Muscle of back (tissue), 13 donors: ENCODE measurements at places on chromosomes 7 and 10.

- DNase-seq: no peak
Measured at GRCh38 chr10:35792291-35792690, 150.2 kb upstream of the FZD8 start.

DNA sequence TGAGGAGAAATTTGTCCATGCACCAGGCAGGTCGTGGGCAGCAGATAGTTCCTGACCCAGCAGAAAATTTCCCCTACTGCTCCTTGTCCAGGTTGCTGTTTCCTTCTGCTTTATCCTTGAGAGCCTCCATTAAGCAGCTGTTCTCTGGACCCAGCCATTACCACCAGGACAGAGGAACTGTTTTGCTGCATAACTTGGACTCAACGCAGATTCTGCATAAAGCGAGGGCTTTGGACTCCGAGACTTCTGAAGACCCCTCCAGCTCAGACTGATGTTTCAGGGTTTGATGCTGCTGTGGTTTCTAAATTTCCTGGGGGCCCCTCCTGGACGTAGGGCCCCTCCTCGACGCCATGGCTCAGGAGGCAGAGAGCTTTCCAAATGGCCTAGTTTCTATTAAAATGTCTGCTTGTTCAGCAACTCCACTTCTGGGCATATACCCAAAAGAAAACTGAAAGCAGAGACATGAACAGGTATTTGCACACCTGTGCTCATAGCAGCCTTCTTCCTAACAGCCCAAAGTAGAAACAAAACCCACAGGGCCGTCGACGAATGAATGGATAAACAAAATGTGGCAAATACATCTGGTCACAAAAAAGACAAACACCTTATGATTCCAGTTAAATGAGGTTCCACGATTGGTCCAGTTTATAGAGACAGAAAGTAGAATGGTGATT lies 28.3 kb upstream of the LMTK2 start:
- DNase-seq: no peak

- DNase-seq: peak; percentile 66
Measured at GRCh38 chr10:131885391-131886165, 15.2 kb upstream of the PPP2R2D start.

- DNase-seq: no peak
Measured at GRCh38 chr7:1552200-1552599, 3.8 kb downstream of the TMEM184A start.

DNA sequence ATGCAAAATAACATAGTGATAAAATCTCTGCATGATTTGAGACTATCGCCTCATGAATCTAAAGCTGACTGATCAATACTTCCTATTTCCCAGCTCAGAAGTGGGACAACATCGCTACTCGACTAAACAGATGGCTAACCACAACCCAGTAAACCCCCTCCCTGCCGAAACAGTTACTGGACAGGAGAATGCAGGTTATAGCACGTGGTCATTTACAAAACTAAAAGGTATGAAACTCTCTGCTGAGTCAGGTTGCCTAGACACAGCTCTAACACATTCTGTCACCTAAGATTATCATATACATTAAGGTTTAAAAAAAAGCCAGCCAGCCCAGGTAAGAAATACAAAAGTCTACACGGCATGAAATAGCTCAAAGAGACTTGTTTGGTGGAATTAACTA lies 64.0 kb downstream of the CTBP2 start:
- no peak for DNase-seq

DNA sequence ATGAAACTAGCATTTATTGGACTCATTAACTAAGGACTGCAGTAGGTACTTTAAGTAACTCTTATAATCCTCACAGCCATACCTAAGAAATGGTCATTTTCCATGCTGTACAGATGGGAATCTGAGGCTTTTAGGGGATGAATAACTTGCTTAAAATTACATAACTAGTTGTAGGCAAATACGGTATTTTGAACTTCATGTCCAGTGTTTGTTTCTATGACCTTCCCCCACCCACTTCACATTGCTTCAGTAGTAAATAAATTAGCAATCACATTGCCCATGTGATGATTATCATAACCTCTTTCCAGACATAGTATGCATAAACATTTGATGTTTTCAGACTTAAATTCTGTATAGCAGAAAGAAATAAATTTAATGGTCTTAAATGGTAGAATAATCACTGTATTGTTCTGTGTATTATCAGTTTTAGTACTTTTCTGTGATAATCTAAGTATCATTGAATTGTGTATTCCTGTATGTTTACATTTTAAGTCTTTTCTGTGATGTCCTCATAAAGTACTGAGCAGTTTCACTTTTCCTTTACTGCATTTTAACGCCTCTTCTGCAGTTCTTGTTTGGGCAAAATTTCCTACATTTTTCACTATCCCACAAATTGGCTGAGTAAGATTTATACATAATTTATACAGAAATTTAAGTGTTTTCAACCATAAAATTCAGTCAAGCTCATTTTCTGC lies 48.3 kb downstream of the ANKIB1 start:
- DNase-seq: no peak

DNA sequence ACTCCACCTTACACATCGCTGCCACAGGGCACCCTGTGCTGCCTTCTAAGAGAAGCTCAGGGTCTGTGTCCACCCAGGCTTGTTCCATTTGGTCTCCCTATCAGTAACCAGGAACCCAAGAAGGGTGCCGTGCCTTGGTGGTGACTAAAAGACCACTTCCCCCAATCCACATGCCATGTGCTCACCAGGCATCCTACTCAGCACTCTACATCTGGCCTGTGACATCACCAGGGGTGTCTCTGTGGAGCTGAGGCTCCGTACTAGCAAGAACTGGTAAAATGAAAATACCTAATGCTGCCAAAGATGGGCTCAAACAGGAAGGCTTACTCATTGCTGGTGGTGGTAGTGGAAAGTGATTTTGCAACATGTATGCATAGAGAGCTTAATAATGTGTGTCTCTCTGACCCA lies 19.0 kb upstream of the C10orf71 start:
- DNase-seq: no peak

DNA sequence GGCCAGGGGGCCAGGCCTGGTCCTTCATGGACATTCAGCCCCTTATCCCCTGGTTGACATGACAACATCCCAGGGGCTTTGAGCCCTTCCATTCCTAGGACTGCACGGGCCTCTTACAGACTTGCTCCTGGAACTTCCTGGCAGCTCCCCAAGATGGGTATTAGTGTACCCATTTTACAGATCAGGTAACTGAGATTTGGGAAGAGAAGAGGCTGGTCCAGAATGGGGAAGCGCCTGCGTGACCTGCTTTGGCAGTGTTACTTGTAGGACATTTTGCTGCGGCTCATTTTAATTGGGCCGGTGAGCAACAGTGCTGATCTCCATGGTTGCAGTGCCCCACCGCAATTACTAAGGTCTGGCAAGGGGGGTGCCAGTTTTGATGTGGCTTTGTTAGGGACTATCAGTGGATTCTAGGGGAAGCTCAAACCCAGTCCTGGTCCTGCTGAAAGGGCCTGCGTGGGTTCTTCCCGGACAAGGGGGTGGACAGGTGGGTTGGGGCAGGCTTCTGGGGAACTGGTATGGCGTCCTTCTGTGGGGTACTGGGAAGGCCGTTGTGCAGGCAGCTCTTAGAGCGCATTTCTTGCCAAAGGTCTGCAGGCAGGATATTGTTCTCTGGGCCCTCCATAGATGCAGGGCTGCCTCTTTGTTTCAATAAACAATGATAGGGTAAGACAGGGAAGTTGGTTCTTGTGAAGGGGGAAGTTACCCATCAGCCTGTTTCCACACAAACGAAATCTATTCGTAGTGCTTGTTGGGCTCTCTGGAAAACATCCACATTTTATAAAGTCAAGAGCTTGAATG lies 137.6 kb downstream of the RGS10 start:
- no peak for DNase-seq

DNA sequence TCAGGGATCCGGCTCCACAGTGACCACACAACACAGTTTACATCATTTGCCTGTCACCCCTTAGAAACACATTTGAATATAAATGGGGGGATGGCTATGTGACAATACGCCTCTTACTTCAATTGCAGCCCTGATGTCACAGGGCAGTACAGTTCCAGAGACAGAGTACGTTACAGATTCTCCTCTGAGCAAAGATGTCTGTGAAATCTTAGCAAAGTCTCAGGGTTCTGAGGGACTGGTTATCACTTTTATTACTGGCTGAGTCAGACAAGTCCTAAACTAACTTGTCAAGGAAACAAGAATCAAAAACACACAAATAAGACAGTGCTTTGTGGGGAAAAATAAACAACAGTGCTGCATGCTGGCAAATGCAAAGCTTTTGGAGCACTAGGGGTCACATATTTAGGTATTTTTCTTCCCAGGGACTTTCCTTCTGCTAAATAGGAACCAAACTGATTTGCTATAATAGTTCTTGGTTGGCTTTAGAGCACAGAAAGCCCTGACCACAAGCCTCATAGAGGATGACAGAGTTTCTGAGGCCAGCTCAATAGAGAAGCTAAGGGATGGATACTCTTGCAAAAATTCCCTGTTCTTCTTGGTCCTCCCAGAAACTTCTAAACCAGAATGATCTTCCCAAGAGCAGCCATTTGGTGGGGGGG lies 501.6 kb downstream of the GRID1 start:
- no peak for DNase-seq

- DNase-seq: no peak
Measured at GRCh38 chr10:80194373-80195045, 10.8 kb downstream of the ANXA11 start.

DNA sequence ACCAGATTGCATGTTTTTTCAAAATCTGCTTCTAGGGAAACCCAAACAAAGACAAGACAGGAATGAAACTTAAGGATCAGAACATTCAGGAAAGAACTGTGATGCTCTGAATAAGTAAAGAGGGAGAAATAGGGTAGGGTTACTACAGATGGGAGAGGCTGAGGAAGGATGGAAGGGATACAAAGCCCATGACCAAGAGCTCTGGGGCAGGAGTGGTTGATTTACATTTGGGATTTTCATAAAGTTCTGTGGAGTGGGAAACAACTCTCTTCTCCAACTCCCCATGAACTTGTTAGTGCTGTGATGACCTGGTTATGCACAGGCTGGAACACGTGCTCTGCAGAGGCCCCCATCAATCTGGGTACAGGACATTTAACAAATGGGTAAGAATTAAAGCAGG lies 216.0 kb upstream of the KLF14 start:
- no peak for DNase-seq

- DNase-seq: no peak
Measured at GRCh38 chr7:118305671-118306070, 81.2 kb downstream of the ANKRD7 start.

GRCh38 chr10:6215241-6215640 lies 12.5 kb downstream of the PFKFB3 start:
- DNase-seq: no peak

- DNase-seq: peak; percentile 83
Measured at GRCh38 chr7:102272075-102272916, 14.4 kb upstream of the SH2B2 start.

DNA sequence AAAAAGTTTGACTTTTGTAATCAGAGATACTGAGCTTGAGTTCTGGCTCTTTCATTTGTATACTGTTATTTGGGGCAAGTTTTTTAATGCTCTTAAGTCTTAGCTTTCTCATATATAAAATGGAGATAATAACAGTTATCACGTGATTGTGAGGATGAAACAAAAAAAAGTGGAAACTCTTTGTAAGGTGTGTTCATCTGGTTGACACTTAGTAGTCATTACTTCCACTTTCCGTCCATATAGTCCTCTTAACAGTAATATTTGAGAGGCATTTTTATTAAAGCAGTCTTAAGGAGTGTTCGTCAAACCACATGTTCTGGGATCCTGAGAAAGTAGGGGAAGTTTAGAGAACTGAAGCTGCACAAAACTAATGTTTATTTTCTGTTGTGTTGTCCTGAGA lies 65.6 kb downstream of the PTEN start:
- DNase-seq: no peak

GRCh38 chr10:86687750-86688149 lies 19.4 kb downstream of the LDB3 start:
- DNase-seq: no peak
